ENCODE measurements at places on chromosomes 16 and 17.

DNA sequence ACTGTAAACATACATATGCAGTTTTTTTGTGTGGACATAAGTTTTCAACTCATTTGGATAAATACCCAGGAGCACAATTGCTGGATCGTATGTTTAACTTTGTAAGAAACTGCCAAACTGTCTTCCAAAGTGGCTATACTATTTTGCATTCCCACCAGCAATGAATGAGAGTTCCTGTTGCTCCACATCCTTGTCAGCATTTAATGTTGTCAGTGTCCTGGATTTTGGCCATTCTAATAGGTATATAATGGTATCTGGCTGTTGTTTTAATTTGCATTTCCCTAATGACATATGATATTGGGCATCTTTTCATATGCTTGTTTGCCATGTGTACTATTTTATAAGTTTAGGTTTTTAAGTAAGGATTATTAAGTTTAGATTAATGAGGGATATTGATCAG is 14.1 kb downstream of the TANGO6 start:
- DNase-seq = no peak

GRCh38 chr16:86211800-86212199 is 298.5 kb upstream of the FOXF1 start:
- DNase-seq = no peak

DNA sequence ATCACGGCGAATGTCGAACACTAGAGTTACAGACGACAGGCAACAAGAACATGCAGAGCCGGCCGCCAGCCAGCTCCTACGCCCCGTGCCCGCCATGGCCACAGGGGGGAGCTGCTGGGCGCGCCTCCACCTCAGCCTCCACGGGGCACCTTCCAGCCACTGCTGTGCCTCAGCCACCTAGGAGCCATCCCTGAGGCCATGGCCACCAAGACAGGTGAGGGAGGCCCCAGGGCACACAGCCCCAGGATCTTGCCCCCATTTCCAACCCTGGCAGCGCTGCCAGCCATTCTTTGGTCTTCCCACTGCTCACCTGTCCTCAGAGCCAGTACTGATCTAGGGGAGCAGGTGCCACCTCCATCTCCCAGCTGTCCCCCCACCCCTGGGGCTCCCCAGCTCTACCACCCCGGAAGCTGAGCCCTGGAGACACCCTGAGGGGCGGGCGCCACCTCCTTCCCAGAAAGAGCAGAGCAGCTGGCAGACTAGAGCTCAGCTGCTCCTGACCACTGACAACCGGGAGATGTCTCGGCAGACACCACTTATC is 11.8 kb downstream of the GNPTG start:
- DNase-seq = peak; percentile 65

DNA sequence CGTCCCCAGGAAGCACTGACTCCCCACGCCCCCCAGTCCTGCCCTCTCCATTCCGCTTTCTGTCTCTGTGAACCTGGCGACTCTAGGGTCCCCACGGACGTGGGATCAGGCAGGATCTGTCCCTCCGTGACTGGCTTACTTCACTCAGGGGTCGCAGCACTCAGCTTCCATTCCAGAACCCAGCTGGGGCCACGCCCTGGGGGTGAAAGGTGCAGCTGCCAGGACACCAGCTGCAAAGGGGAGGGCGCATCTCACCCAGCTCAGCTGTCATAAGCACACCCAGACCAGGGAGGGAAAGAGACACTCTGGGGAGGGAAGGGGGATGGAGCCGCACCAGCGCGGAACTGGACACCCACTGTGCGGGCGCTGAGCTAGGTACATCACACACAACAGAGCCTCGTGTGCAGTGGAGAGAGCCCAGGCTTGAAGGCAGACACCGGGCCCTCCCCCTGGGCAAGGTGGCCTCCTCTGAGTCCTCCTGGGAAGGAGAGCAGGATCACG is 18.5 kb upstream of the HEXD start:
- DNase-seq = no peak

GRCh38 chr16:29899516-29900101 is at the start of gene SEZ6L2:
Gene SEZ6L2, minus strand, starts transcription at chr16:29899550. Its CDS starts 531 bp downstream, at chr16:29899019.
- DNase-seq = peak; percentile 75

GRCh38 chr16:1916640-1916990 is 1.6 kb downstream of the HS3ST6 start:
- DNase-seq = no peak

DNA sequence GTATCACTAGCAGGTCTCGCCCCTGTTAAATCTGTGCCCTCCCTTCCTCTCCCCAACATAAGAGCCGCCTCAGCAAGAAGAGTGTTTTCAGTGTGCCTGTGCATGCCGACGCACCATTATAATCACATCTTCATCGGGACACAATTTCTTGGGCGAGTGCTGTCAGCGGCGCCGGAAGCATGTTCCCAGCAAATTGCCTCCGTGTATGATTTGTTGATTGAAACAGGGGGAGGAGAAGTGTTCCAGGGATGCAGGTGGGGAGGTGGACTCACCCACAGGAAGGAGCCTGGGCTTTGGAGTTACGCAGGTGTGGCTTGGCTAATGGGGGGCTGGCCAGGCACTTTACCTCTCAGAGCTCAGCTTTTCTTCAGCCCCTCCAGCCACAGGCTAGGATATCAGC is 53.6 kb downstream of the SPACA3 start:
- DNase-seq = no peak
